ENCODE measurements at places on chromosomes 12 and 14.

DNA sequence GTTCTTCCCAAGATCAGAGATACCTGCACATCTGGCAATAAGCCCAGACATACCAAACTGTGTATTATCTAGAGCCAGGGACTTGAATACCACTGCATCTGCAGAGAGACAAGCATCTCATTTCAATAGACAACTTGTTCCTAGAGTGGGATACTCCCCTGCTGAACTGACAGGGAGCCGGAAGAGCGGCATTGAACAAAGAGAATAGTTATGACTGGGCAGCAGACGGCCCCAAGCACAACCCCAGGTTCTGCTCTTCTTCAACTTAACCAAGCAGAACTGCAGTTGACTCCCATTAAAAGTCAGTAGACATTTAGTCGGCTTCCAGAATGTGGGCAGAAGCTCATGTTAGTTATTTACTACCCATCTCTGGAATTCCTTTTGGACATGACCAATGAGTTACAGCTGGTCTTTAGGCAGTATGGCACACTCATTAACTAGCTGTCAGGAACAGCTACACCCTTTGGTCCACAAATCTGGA is 112.9 kb downstream of the HMGA2 start:
- peak; percentile 88 for DNase-seq

- no peak for DNase-seq
Observed at GRCh38 chr12:98229540-98229924, 285.9 kb upstream of the TMPO start.

DNA sequence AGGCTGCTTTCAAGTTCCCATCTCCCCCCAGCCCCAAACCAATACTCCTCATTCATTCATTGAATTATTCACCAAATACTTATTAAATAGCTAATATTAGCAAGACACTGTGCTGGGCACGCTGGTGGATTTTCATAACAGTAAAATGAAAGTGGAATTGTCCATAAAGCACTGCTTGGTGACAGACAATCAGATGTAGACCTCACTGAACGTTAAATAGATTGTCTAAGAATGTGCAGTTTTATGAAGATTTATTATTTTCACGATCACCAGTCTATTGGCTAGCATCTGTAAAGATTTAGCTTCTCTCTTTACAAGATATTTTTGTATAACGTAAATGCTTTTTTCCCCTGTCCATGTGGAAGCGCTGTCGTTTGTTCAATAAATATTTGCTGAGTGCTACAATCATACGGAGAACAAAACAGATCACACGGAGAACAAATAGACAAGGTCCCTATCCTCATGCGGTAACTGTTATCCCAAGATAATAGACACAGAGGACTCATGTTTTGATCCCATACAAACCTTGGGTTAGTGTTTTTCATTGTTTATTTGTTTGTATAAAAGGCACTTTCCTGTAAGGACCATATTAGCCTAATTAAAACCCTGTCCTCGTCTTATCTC is 397.6 kb downstream of the BCAT1 start:
- DNase-seq = no peak

DNA sequence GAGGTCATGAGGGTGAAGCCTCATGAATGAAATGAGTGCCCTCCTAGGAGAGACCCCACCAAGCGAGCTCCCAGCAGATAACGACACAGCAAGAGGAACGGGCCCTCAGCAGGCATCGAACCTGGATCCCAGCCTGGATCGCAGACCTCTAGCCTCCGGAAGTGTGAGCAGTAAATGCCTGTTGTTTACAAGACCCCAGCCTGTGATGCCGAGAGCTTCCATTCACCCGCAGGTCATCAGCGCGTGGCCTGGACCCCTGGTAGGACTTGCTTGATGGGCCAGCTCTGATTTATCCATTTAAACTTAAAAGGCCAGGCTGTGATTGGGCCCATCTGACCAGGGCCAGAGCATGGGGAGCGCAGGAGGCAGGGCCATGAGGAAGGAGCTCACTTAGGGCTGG is 7.0 kb downstream of the TMEM179 start:
- no peak for DNase-seq

GRCh38 chr12:116443821-116444589 is 115.2 kb upstream of the MAP1LC3B2 start:
- no peak for DNase-seq

DNA sequence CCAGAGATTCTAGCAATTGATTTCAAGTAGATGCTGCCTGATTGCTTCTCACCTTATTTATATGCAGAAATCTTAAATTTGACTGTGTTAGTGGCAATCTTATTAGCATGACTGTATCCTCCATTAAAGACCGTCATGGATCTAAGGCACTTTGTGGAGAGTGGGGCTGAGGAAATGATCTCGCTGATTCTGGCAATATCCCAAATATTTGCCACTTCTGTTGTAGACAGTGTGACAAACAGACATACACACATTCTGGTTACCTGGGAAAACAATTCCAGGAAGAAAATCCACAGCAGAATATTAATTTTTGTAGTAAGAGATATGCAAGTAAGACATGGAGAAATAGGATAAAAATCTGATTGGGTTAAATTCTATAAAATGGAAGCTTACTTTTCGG is 269.0 kb upstream of the G2E3 start:
- no peak for DNase-seq

DNA sequence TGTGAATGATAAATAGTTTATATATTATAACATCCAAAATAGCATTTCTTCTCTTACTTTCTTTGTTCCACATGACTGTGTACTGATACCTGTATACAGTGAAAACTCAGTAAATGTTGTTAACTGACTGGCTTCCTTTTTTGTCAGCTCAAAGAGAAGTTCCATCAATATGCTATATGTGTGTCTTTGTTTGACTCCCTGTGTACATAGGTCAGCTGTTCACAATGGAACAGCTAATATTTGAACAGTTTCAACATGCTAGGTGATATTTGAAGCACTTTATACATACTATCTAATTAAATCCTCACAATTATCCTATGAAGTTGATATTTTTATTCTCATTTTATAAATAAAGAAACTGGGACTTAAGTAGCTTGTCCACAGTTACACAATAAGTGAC is 15.3 kb upstream of the KICS2 start:
- DNase-seq = no peak

DNA sequence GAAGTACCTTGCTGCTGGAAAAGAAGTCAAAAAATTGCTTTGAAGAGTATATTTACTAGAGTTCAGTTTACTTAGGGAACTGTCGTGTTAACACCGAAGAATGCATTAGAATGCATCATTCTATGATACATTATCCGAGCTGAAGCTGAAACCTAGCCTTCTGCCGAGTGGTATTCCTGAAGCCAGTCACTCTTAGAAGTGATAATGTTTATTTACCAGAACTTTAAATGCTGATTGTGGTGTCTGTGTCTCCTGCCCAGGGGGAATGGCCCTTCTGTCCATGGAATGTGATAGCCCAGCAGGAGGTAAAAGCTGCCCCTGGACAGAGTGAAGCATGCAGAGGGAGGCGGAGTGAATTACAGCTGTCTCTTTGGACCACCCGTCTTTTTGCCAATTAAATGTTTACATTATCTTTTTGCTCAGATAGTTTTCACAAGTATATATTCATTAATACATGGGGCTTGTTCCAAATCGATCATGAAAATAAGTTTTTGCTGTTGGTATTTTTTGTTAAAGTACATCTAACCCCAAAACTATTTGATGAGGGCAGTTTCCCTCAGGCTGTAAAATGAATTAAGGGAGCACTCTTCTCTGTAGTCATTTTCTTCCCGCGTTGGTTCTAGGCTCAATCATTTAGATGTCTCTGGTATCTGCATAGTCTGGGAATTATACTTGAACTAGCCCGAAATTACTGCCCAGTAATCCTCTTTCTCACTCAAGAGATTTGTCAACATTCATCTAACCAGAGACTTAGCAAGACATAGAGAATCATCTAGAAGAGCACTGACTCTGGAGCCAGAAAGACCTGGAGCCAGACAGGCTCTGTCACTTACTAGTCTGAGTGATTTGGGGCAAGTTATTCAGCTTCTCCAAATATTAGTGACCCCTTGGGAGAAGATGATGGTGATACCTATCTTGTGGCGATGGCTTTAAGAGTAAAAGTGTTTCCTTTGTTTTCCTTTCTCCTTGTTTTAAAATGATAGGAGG is 147.6 kb downstream of the CRADD start:
- DNase-seq = no peak

- no peak for DNase-seq
Observed at GRCh38 chr12:70756791-70757190, 119.6 kb upstream of the PTPRB start.

DNA sequence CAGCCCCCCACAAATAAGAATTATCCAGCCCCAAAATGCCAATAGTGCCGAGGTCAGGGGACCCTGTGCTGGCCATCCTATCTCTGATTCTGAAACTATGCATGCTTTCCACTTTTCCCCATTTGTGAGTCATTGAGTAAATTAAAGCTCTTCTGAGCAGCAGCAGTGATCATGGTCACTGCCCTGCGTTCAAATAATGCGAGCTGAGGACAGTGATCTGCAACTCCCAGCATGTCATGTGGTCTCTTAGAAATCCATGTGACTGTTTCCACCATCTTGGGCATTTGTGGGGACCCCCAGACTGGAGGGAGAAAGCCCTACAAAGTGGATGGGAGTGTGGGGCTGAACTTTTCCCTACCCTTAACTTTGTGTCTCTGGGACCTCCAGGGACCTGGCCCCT is 53.8 kb downstream of the C14orf132 start:
- DNase-seq = no peak

- no peak for DNase-seq
Observed at GRCh38 chr12:7162691-7163114, 26.8 kb upstream of the PEX5 start.

- DNase-seq = no peak
Observed at GRCh38 chr14:90649083-90649482, 167.1 kb downstream of the TTC7B start.

DNA sequence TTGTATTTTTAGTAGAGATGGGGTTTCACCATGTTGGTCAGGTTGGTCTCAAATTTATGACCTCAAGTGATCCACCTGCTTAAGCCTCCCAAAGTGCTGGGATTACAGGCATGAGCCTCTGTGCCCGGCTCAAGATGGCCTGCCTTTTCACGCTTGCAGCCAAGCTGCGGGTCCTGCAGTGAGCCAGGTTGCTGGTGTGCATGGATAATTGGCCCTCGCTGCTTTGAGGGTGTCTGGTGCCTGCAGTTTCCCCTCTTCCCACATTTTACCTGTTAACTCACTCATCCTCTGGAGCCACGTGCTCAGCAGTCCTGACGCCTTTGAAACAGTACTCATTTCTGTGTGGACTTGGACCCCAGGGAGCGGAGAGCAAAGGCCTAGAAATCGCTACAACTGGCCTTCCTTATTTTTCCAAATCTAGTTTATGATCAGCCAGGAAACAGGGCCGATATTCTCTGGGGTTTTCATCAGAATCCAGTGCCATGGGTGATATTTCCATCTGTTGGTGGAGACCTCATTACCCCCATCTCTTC is 42.2 kb downstream of the TPCN1 start:
- no peak for DNase-seq

GRCh38 chr14:26218861-26219260 is 379.0 kb downstream of the NOVA1 start:
- DNase-seq = no peak

DNA sequence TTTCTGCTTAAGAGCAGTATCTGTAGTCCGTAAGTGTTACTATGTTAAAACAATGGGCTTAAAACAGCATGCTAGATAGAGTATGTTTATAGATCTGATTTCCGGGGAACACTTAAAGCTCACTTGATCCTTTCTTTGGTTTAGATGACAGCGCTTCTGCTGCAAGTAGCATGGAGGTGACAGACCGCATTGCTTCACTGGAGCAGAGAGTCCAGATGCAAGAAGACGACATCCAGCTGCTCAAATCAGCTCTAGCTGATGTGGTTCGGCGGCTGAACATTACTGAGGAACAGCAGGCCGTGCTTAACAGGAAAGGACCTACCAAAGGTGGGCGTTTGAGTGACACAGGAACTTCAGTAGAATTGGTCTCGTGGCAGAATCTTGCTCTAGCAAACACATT is 57.5 kb downstream of the EML1 start:
- no peak for DNase-seq

GRCh38 chr12:59318940-59319339 is 276.9 kb upstream of the SLC16A7 start:
- DNase-seq = no peak

GRCh38 chr14:52522033-52522432 is 30.3 kb downstream of the TXNDC16 start:
- DNase-seq = no peak

DNA sequence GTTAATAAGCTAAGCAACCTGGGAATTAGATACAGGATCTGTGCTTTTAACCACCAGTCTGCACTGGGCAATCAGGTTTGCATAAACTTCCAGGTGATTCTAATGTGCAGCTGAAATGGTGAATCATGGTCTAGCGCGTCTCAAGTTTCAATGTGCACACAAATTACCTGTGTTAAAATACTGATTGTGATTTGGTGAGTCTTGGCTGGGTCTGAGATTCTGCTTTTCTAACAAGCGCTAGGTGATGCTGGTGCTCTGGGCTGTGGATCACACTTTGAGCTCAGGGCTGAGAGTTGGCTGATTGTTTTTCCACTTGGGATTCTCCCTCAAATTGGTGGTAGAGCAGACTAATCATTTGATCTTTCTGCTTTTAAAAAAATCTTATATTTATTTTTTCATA is 124.8 kb downstream of the C12orf75 start:
- no peak for DNase-seq

- DNase-seq = no peak
Observed at GRCh38 chr12:114976372-114976771, 292.4 kb upstream of the TBX3 start.

GRCh38 chr12:42568952-42569915 is 20.3 kb downstream of the PRICKLE1 start:
- DNase-seq = peak; percentile 43

- DNase-seq = no peak
Observed at GRCh38 chr12:19574601-19575000, 135.3 kb downstream of the AEBP2 start.

- DNase-seq = no peak
Observed at GRCh38 chr12:109563291-109564284, 9.7 kb downstream of the MMAB start.

- DNase-seq = no peak
Observed at GRCh38 chr14:91946622-91947474, 646 bp downstream of the FBLN5 start.

GRCh38 chr12:105696-106095 is 39.1 kb downstream of the IQSEC3 start:
- DNase-seq = no peak

GRCh38 chr14:69459122-69459521 is 25.4 kb upstream of the PLEKHD1 start:
- no peak for DNase-seq

- DNase-seq = peak; percentile 40
Observed at GRCh38 chr12:24499151-24500146, 449.5 kb downstream of the BCAT1 start.

GRCh38 chr12:110846615-110847566 is at the start of gene CCDC63:
Gene CCDC63, plus strand, starts transcription at chr12:110846987. Its CDS starts 5,968 bp downstream, at chr12:110852955.
- no peak for DNase-seq
